Panc1 (cell line): ENCODE measurements at places on chromosomes 2 and 18. TPM values are rescaled to one million over a fixed set of nuclear protein-coding genes. Genes with fewer than 3 reads are reported as not detected.

DNA sequence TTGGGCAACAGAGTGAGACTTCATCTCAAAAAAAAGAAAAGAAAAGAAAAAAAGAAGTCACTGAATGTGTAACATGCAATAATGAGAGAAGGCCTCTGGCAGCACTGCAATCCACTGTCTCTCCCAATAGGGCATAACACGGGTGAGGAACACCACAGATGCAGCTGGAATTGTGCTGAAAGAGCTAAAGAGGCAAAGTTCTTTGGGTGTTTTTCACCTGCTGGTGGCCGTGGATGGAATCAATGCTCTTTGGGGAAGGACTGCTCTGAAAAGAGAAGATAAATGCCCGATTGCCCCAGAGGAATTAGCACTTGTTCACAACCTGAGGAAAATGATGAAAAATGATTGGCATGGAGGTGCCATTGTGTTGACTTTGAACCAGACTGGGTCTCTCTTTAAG, 31.0 kb upstream of the CYBRD1 start:
- no peak for DNase-seq

DNA sequence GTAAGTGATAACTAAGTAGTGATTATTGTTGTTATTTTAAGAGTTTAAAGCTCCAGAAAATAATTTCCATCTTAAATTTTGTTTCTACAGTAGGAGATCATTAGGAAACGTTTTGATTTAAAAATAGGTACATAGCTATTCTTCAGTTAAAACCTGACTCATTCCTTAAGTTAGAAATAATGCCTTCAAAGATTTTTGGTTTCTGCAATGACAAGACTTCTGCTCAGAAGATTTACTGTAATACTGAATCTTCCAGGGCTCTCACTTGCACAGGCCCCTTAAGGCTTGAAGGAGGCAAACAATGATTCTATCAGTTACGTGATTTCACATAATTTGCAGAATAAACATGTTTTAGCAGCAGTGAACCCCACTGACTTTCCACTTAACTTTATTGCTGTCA, 333.7 kb downstream of the RAD51AP2 start:
- DNase-seq: no peak

TRABD2A gene
- 1.7 TPM for total RNA-seq

DNA sequence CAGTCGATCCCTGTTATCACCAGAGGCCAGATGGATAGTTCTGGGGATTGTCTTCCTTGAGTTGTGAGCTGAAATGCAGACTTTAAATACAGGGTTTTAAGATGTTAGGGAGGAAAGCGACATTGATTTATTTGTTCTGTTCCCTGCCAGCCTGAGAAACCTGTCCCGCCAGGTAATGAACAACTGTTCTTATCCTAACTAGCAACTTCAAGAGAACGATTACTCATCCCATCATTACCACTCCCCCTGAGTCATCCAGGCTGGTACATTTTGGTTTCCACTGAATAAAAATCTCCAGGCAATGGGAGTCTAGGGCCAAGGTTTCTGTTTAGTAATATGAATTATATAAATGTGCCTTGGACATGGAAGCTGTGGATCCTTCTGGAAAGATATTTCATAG, 131.2 kb downstream of the LYPD6B start:
- no peak for DNase-seq

DNA sequence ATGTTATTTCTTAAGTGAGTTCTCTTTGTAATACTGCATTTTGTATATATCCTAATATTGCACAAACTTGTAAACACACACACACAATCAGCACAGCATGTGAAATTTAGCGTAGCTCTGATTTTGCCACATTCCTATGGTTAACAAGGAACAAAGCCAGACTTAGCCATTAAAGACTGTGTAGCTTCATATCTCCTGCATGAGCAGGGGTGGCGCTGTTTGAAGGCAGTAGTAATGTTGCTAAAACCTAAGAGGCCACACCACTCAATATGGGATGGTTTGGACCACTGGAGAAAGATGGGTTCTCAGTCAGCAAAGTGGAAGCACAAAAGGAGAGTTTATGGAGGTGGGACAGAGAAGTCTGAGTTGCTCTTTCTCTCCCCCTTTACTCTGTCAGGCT, 61.1 kb upstream of the RND3 start:
- DNase-seq: no peak

ZNF804A gene
- 2.2 TPM for total RNA-seq

IHH gene
- 0.23 TPM for total RNA-seq

C1GALT1C1L gene
- 0.54 TPM for total RNA-seq

DNA sequence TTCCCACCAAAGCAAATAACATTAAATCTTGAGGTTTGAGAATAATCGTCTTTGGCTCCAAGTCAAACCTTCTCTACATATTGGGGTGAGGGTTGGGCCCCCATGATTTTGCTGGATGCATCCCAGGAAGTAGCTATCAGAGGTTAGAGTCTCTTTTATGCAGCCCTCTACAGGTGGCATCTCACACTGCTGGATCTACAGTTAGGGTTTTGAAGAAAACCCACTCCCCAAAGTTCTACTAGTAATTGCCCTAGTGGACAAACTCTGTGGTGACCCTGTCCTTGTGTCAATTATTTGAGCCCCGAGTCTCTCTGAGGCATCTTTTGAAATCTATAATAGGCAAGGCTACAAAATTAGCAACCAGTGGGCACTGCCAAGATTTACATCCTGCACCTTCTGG, 15.0 kb upstream of the REG1A start:
- DNase-seq: no peak

DNA sequence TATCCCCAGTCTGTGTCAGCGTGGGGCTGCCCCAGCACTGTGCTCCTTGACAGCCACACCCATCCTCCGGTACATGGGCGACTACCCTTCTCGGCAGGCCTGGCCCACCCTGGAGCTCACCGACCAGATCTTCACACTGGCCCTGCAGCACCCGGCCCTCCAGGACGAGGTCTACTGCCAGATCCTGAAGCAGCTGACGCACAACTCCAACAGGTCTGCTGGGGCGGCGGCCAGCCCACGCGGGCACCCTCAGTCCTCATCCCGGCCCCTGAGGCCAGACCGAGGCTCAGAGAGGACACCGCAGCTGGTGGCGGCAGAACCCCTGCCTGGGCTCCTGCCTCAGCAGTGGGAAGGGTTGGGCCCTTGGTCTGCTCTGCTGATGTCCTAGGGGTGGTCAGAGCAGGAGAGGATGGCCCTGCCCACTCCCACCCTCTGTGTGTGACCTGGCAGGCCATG, 14.4 kb upstream of the GPR17 start:
- DNase-seq: no peak

CRYGC gene
- total RNA-seq: not detected

DNA sequence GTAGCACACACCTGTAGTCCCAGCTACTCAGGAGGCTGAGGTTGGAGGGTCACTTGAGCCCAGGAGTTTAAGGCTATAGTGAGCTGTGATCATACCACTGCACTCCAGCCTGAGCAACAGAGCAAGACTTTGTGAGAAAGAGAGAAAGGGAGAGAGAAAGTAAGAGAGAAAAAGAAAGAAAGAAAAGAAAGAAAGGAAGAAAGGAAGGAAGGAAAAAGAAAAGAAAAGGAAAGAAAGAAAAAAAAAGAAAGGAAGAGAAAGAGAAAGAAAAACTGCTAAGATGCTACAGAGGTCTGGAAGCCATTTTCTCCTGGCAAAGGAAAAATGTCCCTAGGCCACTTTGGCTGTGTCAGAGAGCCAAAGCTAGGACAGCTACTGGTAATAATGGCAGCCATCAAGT, 30.6 kb downstream of the DRC1 start:
- DNase-seq: no peak
